ENCODE measurements at places on chromosomes 3 and 15.
A peak's percentile ranks its signal among the peaks of the same experiment; 100 is the strongest.

DNA sequence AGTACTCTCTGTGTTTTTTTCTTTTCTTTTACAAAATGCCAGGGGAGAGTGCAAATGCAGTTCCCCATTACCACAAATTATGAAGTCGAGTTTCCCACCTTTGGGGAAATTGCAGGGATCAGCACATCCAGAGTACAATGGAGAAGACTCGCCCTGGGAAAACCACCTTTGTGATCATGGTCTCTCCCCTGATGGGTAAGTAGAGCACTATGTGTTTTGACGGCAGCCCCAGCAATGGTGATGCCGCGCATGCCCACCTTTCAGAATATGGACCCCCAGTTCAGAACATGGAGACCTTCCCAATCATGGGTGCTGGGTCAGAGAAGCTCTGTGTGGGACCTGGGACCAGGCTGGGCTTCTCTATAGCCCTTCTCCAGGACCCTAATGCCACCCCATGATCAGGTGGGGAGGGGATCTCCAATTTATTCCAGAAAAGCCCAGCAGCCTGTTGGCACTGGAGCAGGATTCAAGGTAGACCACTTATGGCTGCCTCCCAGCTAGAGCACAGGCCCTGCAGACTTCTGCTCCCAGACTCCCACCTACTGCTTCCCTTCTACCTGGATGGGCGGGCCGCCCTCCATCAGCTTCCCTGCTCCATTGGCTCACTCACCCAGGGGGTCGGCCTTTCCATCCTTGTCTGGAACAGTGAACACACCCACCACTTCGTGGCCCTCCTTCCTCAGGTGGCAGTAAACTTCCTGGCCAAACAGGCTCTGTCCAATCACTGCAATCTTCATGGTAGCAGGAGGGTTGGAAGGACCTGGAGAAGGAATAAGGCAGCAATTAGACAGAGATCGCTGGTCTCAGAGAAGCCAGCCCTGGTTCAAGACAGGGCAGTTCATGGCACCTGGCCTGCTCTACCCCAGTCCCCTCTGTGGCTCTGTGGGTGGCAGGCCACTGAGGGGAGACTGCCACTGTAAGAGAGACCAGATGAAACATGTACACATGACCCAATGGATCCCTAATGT lies 19.9 kb downstream of the ALDH1L1 start:
- DNase-seq: no peak

DNA sequence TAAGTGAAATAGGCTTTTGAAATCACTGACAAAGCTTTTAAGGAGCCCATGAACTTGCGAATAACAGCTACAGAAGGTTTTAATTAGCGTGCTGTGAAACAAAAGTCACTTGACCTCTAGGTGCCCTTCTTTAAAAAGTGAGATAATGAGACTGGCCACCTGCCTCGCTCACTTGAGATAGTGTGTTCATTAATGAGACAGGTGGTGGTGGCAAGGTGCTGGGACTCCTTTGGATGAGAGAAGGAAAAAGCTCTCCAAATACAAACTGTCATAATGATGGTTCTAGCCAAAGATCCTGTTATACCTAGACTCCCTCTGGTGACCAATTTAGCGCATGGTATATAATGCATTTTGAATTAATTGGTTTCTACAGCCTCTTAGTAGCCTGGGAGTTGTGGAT lies 22.7 kb upstream of the IREB2 start:
- peak; percentile 26 for DNase-seq

DNA sequence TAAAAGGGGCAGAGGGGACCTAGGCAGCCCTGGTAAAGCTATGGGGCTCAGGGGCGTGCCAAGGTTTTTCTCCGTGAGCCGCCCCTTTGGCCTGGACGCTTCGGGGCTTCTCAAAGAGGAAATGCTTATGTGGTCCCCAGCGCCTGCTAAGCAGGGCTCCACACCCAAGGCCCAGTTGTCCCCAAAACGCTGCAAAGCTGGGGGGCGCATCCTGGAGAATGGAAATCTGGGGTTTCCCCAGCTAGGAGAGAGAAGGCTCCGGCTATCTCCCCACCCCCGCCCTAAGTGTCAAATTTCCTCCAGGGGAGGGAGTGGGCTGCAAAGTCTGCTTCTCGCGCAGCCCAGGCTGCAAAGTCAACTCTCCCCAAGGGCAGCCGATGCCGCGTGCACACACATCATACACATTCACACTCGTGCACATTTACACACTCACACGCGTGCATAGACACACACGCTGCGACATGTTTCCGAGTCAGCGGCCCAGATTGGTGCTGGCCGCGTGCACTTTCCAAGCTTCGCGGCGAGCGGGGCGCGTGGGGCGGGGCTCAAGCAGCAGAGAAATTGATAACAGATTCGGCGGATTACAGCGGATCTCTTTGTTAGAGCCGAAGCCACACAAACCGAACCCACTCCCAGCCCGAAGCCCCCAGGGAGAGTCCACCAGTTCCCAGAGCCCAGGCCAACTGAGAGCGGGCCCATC lies 4.5 kb downstream of the WNT5A start:
- DNase-seq: peak; percentile 64

DNA sequence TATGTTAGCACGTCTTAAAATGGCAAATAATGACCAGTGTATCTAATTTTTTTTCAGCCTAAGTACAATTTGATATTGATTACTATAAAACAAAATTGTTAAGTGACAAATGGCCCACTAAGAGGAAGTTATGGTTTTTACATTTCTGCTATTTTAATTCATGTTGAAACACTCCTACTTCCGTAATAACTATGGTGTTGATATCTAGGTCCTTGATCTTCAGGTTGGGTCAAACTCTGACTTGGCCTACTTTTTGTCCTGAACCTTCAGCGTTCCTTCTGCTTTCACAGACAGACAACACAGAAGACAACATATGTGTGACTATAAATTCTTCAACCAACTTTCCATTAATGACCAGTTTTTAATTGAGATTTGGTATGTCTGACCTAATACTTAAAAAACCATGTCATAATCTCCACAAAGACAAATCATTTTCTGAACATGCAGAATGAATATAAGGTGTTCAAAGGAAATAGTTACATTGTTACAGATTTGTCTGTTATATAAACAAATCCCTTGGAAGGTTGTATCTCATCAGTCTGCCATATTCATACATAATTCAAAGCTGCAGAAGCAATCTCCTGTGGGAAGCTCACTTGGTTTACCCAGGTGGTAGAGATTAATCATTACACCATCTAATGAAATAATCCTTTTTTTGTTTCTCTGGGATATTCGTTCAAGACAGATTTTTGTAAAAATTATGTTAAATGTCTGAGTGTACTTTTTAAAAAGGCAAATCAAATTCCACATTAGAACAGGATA lies 92.1 kb upstream of the TSPAN3 start:
- no peak for DNase-seq
